RKO (cell line): ENCODE measurements at places on chromosomes 2 and 18.

DNA sequence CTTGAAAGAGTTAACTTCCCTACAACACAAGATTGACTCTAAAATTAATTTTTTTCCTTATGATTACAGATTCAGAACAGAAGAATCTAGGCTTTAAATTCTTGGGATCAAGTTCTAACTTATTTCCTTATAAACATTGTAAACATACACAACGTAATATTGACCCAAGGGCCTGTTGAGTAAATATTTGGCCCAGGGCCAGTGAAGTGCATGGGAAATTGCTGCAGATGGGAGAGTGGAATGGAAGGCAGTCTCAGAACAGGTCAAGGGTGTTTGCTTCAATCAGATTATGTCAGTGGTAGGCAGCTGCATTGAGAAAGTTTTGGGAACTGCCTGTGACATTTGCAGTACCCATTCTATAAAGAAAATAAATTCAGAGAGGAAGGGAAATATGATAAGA, 137.6 kb downstream of the MYO1B start:
- DNase-seq, result no peak

DNA sequence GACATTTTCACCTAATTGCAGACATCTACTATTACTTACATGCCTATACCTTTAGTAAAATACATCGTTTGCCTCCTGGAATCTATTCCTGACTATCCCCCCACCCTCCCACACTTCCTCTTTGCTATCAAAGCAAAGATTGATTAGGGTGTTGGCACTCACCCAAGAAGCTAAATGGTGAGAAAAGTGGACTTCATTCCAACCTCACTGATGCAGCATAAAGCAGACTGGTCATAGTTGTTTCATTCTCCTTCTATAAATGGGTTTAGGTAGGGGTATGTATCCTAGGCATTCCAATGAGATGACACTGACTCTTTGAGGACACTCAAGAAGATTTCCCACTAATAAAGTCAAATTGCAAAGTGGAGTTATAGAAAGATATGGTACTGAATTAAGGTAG, 97.4 kb downstream of the LRP1B start:
- no peak for DNase-seq

GRCh38 chr2:201208563-201209252, 25.8 kb downstream of the CASP10 start:
- no peak for DNase-seq

- no peak for DNase-seq
Observed at GRCh38 chr2:69253112-69253511, 133.9 kb downstream of the GFPT1 start.

GRCh38 chr2:3249476-3249962, 128.1 kb downstream of the EIPR1 start:
- no peak for DNase-seq

GRCh38 chr18:9096007-9096371, 6.5 kb upstream of the NDUFV2 start:
- DNase-seq, result no peak

DNA sequence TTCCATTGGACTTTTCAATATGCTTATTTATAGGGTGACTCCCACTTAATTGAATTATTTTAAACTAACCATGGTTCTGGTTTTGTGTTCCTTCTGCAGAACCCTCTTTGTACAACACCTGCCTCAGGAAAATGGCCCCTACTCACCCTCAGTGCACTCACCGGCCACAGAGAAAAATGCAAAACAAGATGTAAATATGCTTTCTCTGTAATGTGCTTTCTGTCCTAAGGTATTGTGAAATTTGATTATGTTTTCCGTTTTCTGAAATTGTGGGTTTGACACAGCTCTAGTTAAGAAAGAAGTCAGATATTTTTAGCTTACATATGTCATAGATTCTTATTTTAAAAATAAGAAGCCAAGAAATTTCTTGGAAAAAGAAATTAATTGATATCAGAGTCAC, 357.7 kb upstream of the SMIM21 start:
- no peak for DNase-seq

DNA sequence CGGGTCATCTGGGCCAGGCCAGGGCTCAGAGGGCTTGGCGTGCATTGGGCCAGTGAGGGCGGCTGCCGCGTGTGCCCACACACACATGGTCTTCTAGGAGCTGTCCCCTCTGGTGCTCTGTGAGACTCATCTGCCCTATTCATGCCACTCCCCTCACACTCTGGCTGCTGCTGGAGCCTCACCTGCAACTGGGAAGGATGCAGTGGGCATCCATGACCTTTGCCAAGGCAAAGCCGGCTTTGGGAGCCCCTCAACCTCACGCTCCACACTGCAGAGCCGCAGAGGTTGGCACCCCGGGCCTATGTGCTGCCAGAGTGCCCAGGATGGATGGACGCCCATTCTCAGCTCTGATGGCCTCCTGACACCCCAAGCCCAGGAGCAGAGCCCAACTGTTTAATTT, 330.2 kb upstream of the SALL3 start:
- DNase-seq, result no peak

DNA sequence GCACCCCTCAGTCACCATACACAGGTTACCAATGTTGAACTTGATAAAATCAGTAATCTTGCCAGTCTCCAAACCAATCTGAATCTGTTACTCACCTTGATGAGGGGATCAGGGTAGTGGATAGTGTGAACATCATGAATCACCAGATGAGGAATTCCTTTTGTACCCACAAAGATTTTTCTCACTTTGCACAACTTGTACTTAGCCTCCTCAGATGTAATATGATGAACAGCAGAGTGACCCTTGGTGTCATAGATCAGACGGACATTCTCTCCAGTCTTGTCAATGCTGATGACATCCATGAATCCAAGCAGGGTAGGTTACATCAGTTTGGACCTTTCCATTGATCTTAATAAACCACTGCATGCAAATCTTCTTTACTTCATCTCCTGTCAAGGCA, 54.7 kb downstream of the MDH1 start:
- DNase-seq, result no peak

GRCh38 chr18:44632469-44633145, 48.1 kb upstream of the SETBP1 start:
- no peak for DNase-seq

DNA sequence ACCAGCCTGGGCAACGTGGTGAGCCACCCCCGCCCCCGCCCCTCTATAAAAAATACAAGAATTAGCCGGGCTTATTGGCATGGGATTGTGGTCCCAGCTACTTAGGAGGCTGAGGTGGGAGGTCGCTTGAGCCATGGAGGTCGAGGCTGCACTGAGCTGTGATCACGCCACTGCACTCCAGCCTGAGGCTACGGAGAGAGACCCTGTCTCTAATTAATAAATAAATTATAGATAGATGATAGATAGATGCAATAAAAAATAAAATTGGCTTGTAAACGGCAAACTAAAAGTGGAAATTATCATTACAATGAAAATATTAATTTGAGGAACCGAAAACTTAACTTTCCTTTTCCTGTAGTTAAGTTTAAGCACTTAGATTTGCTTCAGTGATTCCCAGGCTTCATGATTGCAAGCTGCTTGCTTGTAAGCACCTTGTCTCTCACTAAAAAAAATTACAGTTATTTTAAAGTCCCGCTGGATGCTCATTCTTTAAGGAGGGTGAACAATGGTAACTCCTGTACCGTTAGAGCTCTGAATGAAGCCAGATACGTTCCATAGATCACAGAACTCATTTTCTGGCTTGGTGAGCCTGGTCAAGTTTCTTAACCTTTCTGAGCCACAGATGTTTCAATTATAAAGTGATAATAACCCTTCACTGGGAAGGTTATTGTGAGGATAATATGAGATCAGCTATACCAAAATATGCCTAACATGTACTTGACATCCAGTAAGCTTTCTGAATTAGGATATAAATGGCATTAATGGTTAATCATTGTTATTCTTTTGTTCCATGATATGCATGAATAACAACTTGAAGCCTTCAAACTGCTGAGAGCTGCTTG, 9.3 kb upstream of the NARS1 start:
- DNase-seq, result no peak

DNA sequence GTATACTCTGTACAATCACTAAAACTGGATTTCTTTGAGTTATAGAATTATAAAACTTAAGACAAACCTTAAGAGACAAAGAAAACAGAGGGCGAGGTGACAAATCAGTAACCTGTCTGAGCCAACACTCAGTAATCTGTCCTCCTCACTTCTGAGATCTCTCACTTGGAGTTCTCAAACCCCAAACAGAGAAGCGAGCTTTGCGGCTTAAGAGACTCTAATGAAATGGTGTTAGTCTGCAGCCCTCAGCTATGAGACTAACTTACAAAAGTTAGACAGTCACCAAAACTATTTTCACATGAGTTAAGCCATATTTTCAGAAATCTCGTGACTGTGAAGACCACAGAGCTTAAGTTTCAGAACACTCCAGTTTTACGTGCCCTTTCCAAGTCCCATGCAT, 140.6 kb downstream of the TMX3 start:
- DNase-seq, result no peak

GRCh38 chr2:198883604-198884003, 574.1 kb downstream of the SATB2 start:
- DNase-seq, result no peak

DNA sequence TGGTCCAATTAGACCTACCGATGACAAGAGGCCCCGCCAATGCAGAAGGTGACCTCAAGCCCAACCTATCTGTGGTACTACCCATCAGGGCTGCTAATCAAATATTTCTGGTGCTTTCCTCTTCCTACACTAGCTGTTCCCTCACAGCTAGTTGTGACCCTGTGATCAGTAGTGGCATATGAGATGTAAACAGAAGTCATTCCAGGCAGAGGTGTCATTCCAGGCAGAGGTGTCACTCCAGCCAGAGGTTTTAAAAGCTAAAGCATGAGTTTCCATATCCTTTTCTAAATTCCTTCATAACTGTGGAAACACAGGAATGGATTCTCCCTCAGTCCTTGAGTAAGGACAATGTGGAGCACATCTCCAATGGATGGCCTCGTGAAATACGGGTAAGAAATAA, 110.9 kb upstream of the DNAJC10 start:
- no peak for DNase-seq

DNA sequence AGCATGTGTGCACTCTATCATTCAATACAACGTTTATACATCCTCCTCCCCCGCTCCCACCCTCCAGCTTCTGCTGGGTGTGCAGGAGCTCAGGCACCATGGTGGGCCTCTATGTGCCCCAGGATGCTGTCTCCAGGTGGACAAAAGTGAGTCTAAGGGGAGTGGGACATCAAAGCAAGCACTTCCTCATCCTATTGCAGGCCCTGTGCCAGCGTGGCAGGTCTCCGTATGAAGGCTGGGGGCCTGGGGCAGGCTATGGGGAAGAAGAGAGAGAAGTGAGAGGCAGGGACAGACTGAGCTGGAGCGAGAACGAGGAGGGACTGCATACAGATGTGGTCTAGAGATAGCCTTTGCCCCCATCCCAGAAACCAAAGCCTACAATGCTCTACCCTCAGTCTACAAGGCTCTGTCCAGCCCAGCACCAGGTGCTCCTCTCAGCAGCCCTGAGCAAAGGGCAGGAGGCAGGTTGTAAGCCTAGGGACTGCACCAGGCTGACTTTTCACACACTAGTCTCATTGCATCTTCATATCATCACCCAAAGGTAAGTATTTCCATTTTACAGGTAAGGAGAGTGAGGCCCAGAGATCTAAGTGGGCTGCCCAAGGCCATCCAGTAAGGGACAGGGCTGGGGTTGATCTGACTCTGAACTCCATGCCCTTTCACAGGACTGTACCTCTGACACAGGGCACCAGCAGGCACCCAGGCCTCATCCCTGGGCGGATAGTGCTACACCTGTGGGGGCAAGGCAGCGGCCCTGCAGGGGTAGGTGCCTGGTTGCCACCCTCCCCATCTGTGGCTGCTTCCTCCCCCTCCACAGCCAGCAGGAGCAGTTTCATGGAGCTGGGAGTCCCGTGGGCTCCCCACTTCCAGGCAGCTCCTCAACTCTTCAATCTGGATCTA, 14.0 kb upstream of the ARID5A start:
- no peak for DNase-seq

DNA sequence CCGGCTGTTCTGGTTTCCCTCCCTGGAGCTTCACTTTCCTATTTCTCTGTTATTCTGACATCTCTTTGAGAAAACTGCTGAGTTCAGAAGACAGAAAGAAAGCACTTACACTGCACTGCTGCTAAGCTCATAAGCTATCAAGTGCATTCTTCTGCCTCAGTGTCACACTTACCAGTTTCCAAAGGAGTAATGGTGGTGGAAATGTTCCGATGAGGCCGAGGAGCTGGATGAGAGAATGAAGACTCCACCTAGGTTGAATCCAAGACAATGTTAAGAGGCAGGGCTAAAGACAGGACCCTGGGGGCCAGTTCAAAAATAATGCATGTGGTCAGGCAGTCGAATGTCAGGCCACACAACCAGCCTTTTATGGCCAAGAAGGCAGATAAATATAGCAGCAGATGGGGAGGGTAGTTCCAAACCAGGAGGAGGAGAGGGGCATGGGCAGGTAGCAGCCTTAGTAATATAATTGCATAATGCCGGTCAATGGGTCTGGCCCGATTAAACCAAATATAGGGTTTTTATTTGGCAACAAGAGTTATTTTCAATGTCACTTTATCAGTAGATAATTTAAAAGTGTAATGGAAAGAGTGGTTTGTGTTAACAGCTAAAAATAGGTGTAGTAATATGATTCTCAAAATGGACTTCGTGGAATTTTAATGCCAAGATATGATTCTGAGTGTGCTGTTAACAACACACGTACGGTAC, at the start of gene MYOM1:
MYOM1 (minus strand) TSS at position 338 of the 705 bp plus-strand sequence. CDS start 4,745 bp downstream, outside the sequence.
- DNase-seq, result no peak

- no peak for DNase-seq
Observed at GRCh38 chr2:51899643-51900042, 867.7 kb upstream of the NRXN1 start.

DNA sequence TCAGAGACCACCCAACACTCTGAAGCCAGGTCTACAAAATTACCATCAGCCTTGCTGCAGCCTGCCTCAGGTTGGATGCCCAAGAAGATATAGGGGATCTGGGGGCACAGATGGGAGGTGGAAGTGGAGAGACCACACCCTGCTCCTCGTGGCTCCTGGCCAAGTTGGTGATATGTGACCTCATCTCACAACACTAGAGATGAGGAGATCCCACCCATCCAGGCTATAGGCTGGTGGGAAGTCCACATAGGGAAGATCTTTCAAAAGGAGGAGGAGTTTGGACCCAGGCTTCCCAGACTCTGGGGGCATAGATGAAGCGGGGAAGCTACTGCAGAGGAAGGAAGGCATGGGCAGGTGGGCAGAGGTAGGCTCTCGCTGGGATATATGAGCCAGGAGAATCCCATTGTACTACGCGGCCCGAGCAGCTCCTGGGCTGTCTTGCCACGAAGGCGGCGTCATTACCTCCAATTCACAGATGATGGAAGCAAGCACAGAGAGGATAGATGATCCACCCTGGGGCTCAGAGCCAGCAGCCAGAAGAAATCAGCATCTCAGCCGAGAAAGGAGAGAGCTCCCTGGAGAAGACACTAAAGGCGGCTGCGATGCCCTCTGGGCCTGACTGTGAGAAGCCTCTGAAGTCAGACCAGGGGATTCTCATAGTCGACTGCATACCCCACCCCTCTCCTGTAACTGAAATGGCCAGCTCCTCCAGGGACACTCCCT, 96.0 kb downstream of the RHOB start:
- DNase-seq, result no peak
